ENCODE measurements at places on chromosomes 5 and 9. TPM values are rescaled to one million over a fixed set of nuclear protein-coding genes. Genes with fewer than 3 reads are reported as not detected.

IFNA10 gene
- total RNA-seq, result not detected

DNAJC21 gene
- total RNA-seq, result 52.8 TPM

GRCh38 chr5:40503439-40503838, 176.3 kb upstream of the PTGER4 start:
- no peaks in the 10 kb centered on the region for H3K36me3 ChIP-seq
- H3K27ac ChIP-seq, result no peak overlapping the region
- no peak overlapping the region for H3K4me3 ChIP-seq
- H3K4me1 ChIP-seq, result no peaks in the 10 kb centered on the region

- DNase-seq, result no peak
- no peaks in the 10 kb centered on the region for H3K36me3 ChIP-seq
- H3K27ac ChIP-seq, result no peak overlapping the region
These were observed 218.6 kb downstream of the SNX18 start for GRCh38 chr5:54736003-54736797.

DNA sequence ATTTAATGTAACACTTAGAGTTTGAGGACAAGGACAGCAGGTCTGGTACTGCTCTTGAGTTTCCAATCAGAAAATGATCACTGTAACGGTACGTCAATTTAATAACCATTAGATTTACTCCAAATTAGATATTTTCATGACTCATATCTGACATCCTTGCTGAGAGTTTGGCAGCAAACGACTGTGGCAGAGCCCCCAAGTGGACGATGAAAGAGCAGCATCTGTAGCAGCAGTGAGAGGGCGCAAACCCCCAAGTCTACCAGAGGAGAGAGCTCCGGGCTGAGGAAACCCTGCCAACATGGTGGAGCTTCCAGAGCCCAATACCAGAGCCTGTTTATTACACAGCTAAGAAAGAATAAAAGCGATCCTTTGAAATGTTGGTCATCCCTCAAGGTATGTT, 73.2 kb upstream of the EPB41L4A start:
- no peaks in the 10 kb centered on the region for H3K4me1 ChIP-seq
- no peaks in the 10 kb centered on the region for H3K27me3 ChIP-seq
- no peak overlapping the region for H3K4me3 ChIP-seq
- no peaks in the 10 kb centered on the region for H3K36me3 ChIP-seq
- no peak overlapping the region for H3K27ac ChIP-seq

- H3K27ac ChIP-seq, result no peak overlapping the region
- H3K4me1 ChIP-seq, result peaks cover 13% of the 10 kb centered on the region
These were observed 92.6 kb downstream of the PAX5 start for GRCh38 chr9:36941441-36941840.

DNA sequence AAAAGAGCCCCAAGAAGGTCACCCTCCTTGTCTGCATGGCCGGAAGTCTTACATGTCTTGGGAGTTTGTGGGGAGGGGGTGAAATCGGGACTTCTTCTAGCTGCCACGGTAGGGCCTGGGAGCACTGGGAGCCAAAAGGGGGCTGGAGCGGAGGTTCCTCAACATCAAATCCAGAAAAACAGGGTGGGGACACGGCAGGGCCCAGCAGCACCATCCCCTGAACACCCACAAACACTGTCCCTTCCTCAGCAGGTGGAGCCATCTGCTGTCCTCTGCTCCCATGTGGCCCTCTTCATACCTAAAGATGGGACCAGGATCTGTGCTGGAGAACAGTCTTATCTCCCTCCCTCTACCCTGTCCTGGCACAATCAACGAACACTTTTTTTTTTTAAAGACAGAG, 2.7 kb downstream of the TERT start:
- no peaks in the 10 kb centered on the region for H3K36me3 ChIP-seq
- DNase-seq, result no peak
- H3K4me1 ChIP-seq, result peaks cover 10% of the 10 kb centered on the region
- no peak overlapping the region for H3K27ac ChIP-seq
- H3K4me3 ChIP-seq, result no peak overlapping the region
- H3K27me3 ChIP-seq, result peaks cover 37% of the 10 kb centered on the region

- H3K27ac ChIP-seq, result no peak overlapping the region
- no peaks in the 10 kb centered on the region for H3K27me3 ChIP-seq
- H3K4me1 ChIP-seq, result peaks cover 8% of the 10 kb centered on the region
- no peak for DNase-seq
- no peaks in the 10 kb centered on the region for H3K36me3 ChIP-seq
These were observed 43.1 kb downstream of the TNFAIP8 start for GRCh38 chr5:119398727-119399466.

GRCh38 chr9:98097836-98098235, 21.2 kb downstream of the TRIM14 start:
- H3K27ac ChIP-seq, result no peak overlapping the region
- no peak overlapping the region for H3K4me3 ChIP-seq
- H3K36me3 ChIP-seq, result no peaks in the 10 kb centered on the region
- H3K4me1 ChIP-seq, result peaks cover 5% of the 10 kb centered on the region

GRCh38 chr9:132776268-132776667, 101.8 kb downstream of the AK8 start:
- H3K4me1 ChIP-seq, result no peaks in the 10 kb centered on the region
- DNase-seq, result no peak
- H3K4me3 ChIP-seq, result no peak overlapping the region
- H3K27me3 ChIP-seq, result peaks cover 8% of the 10 kb centered on the region

All from neural progenitor cell (in vitro differentiated cells).